ENCODE measurements at places on chromosomes 12 and 14.

DNA sequence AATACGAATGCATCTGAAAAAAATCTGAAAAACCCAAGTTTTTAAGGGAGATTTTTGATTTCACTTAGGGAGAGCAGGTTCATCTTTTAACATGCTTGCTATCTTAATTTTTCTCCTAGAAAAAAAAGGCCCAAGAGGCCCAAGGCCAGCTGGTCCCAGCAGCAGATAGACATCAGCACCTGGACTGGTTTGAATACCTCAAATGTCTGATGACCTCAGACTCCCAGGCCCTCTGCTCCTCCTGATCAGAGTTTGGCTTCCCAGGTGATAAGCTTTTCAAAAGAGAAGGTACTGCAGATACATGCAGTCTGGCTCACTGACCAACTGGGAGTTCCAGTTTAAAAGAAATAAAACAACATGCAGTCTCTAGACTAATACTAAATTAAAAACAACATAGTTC, 82.6 kb downstream of the C2CD5 start:
- no peak for DNase-seq

GRCh38 chr14:60212503-60213371, 36.3 kb upstream of the PPM1A start:
- DNase-seq, result no peak

DNA sequence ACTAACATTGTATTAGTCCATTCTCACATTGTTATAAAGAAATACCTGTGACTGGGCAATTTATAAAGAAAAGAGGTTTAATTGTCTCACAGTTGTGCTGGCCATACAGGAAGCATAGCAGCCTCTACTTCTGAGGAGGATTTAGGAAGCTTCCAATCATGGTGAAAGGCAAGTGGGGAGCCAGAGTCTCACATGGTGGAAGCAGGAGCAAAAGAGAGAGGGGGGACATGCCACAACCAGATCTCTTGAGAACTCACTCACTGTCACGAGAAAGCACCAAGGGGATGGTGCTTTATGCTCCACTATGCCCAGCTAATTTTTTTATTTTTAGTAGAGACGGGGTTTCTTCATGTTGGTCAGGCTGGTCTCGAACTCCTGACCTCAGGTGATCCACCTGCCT, 13.3 kb downstream of the OS9 start:
- no peak for DNase-seq

DNA sequence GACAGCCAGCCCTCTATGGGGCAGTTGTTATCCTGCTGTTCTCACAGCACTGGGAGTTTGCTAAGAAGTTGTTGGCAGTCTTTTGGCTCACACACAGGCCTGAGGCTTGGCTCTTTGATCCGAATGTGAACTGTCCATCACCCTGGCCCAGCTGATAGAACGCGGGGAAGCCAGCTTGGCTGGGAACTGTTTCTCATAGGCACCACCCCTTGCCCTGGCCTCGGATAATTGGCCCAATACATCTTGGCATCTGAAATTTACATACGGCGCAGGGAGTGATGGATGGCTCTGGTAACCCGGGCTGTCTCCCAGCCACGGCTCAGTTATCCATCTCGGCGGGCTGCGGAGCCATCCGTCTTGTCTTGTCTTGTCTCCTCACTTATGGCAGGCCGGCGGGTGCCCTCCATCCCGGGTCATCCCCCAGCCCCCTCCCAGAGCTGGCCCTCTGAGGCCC, 164.1 kb downstream of the PHETA1 start:
- DNase-seq, result no peak

- DNase-seq, result no peak
Observed at GRCh38 chr12:54608156-54608555, 19.7 kb upstream of the PPP1R1A start.

DNA sequence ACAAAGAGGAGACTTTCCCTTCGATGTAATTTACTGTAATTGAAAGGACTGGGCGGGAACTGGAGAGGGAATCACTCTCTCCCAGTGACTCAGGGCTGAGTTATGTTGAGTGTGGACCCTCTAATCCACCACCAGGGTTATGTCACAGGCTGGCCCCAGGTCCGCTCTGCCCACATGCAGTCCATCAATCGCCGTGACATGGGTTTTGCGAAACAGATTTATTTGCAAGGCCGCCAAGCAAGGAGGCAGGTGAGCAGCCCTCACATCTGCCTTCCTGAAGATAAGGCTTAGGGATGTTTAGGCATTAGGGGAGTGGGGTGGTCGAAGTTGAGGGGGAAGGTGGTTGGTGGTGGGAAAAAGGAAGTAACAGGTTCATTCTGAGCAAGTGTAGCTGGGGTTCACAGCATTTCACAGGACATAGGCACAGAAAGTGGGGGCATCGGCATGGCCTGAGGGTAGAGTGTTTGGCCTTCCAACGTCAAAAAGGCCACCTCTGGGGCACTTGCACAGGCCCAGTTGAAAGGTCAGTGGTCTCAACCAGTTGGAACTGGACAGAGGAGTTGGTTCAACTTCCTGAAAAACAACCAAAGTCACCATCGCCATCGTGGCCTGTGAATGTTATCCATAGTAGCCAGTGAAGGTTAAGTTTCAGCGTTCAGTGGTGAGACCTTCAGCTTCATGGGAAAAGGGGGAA, 66.9 kb downstream of the DNAH10 start:
- no peak for DNase-seq
